ENCODE measurements at places on chromosomes 16 and 17.

DNA sequence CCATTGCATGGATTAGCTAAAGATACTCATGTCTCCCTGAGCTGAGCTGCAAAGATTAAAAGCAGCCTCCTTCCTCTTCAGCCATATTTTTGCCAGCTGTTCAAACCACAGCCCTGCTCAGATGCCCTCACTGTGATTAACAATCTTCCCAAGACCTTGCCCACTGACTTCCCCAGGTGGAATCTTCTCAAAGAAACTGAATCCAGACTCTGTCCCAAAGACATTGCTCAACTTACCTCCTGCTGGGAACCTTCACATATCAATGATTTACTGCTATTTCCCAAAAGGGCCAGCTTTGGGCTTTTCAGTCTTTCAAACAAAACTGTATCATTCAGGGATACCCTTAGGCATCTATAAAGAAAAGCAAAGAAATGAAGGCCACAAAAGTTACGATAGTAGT, 9.2 kb downstream of the C17orf67 start:
- H3K4me3 ChIP-seq = no peak overlapping the region
- no peak overlapping the region for H3K27ac ChIP-seq
- peaks cover 3% of the 10 kb centered on the region for H3K36me3 ChIP-seq
- H3K4me1 ChIP-seq = no peaks in the 10 kb centered on the region

- no peak overlapping the region for H3K4me3 ChIP-seq
- H3K27me3 ChIP-seq = no peaks in the 10 kb centered on the region
- no peak for DNase-seq
- no peaks in the 10 kb centered on the region for H3K4me1 ChIP-seq
These were observed 667 bp downstream of the FSCN2 start for GRCh38 chr17:81528651-81529436.

- no peak overlapping the region for H3K4me3 ChIP-seq
- H3K36me3 ChIP-seq = peaks cover 7% of the 10 kb centered on the region
These were observed 28.2 kb upstream of the DNAI2 start for GRCh38 chr17:74245871-74246270.

GRCh38 chr17:56653877-56654276, 60.4 kb downstream of the NOG start:
- H3K4me3 ChIP-seq = no peak overlapping the region
- no peak overlapping the region for H3K27ac ChIP-seq
- H3K27me3 ChIP-seq = peaks cover 49% of the 10 kb centered on the region
- no peaks in the 10 kb centered on the region for H3K36me3 ChIP-seq
- no peak for DNase-seq
- H3K4me1 ChIP-seq = no peaks in the 10 kb centered on the region

GRCh38 chr17:81821147-81821546, 11.9 kb downstream of the MCRIP1 start:
- H3K4me1 ChIP-seq = peaks cover 4% of the 10 kb centered on the region
- H3K4me3 ChIP-seq = no peak overlapping the region
- no peak for DNase-seq
- peaks cover 3% of the 10 kb centered on the region for H3K36me3 ChIP-seq
- H3K27ac ChIP-seq = no peak overlapping the region
- H3K27me3 ChIP-seq = no peaks in the 10 kb centered on the region

DNA sequence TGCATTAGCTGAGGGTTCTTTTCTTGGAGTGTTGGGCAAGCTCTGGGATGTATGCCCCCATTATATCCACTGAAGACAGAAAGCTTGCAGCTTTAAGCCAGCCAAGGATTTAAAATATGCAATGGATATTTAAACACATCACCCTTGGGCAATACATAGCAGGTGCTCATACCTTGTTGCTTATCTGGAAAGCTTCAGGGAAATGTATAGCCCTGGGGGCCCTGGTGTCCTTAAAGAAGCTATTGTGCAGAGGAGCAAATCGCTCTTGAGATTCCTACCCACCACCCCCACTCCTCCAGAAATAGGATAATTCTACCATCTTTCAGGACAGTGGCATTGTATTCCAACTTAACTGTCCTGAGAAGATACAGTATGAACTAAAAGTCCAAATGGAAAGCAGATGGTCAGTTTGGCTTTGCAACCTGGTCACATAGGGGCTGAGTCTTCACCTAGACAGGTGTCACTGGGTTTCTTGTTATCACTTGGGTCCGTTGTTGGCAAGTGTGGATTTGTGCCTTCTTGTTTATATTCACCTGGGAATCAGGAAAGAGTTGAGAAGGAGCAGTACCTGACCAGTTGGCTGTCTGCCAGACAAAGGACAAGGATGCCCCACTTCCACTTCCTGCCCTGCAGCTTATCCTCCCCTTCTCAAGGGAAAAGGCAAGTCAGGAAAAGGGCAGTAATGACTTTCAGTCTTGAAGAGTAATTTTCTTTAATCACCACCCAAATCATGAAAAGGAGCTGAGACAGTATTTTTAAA, 3.4 kb downstream of the ANKRD40CL start:
- no peak overlapping the region for H3K27ac ChIP-seq
- no peak overlapping the region for H3K4me3 ChIP-seq
- no peaks in the 10 kb centered on the region for H3K36me3 ChIP-seq
- H3K4me1 ChIP-seq = peaks cover 11% of the 10 kb centered on the region
- peaks cover 17% of the 10 kb centered on the region for H3K27me3 ChIP-seq

- H3K36me3 ChIP-seq = no peaks in the 10 kb centered on the region
- no peak overlapping the region for H3K27ac ChIP-seq
- DNase-seq = no peak
- no peaks in the 10 kb centered on the region for H3K4me1 ChIP-seq
- H3K27me3 ChIP-seq = no peaks in the 10 kb centered on the region
- no peak overlapping the region for H3K4me3 ChIP-seq
These were observed 109.8 kb downstream of the ZFHX3 start for GRCh38 chr16:72937916-72938794.

DNA sequence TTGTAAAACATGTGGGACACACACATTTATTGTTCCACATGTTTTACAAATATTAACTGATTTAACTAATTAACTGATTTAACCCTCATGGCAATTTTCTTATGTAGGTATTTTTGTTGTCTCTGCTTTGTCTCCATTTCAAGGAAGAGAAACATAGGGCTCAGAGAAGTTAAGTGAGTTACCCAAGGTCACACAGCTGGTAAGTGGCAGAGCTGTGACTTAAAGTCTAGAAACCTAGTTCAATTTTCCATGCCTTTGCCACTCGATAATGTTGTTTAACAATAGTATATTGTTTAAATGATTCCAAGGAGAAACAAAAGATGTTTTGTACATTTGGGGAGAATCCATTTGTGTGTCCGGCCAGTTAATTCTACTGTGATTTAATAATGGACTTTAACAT, 284.1 kb upstream of the CDH5 start:
- peaks cover 22% of the 10 kb centered on the region for H3K27me3 ChIP-seq
- peaks cover 2% of the 10 kb centered on the region for H3K36me3 ChIP-seq
- DNase-seq = no peak
- no peak overlapping the region for H3K4me3 ChIP-seq
- H3K27ac ChIP-seq = no peak overlapping the region

GRCh38 chr17:76272541-76273444, 7.6 kb downstream of the UBALD2 start:
- DNase-seq = no peak
- peak overlapping the region; percentile 91 for H3K27ac ChIP-seq
- H3K4me1 ChIP-seq = peaks cover 43% of the 10 kb centered on the region
- peak overlapping the region; percentile 71 for H3K4me3 ChIP-seq
- H3K36me3 ChIP-seq = peaks cover 36% of the 10 kb centered on the region

GRCh38 chr17:67035131-67036083, 8.9 kb upstream of the CACNG1 start:
- H3K27me3 ChIP-seq = peaks cover 35% of the 10 kb centered on the region
- H3K27ac ChIP-seq = no peak overlapping the region
- H3K4me1 ChIP-seq = no peaks in the 10 kb centered on the region
- H3K4me3 ChIP-seq = no peak overlapping the region

DNA sequence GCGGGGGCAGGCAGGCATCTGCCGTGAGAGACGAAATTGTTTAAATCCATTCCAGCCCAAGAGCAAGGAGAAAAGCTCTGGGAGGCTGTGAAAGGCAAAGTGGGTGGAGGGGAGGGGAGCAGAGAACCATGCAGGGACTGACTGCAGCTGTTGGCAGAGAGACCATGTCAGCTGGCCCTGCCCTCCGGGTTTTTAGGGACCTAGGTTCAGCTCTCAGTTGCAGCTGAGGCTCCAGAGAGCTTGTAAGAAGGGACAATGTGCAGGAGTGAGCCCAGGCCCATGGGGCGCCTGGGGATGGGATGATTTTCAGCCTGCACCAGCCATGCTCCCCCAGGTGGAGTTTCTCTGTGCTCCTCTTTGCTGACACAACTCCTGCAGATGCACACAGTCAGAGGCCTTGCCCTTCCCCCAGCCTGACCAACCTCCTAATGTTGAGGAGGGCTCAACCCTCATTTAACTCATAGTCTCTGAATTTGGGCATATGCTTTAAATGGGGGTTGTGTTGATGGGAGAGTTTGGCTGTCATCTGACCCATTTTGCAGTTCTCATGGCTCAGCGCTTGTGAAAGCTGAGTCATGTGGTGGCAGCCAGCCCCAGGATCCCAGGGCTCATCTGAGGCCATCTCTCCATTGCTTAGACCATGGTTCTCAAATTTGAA, 70.9 kb downstream of the PLXDC1 start:
- DNase-seq = no peak
- H3K27ac ChIP-seq = no peak overlapping the region
- H3K4me3 ChIP-seq = no peak overlapping the region
- peaks cover 4% of the 10 kb centered on the region for H3K4me1 ChIP-seq
- H3K27me3 ChIP-seq = no peaks in the 10 kb centered on the region

GRCh38 chr17:49969134-49969759, at the start of gene DLX4:
TSS of gene DLX4 (plus strand) at chr17:49969190. CDS start at chr17:49969469, 279 bp downstream.
- no peak for DNase-seq
- H3K36me3 ChIP-seq = peaks cover 11% of the 10 kb centered on the region
- H3K4me3 ChIP-seq = peak within 1 kb of the TSS; percentile 85
- H3K4me1 ChIP-seq = peaks cover 38% of the 10 kb centered on the region
- H3K27ac ChIP-seq = peak within 1 kb of the TSS; percentile 63

GRCh38 chr17:27565874-27566670, 64.9 kb upstream of the LGALS9 start:
- H3K36me3 ChIP-seq = peaks cover 4% of the 10 kb centered on the region
- no peak for DNase-seq
- no peaks in the 10 kb centered on the region for H3K27me3 ChIP-seq
- no peak overlapping the region for H3K27ac ChIP-seq

DNA sequence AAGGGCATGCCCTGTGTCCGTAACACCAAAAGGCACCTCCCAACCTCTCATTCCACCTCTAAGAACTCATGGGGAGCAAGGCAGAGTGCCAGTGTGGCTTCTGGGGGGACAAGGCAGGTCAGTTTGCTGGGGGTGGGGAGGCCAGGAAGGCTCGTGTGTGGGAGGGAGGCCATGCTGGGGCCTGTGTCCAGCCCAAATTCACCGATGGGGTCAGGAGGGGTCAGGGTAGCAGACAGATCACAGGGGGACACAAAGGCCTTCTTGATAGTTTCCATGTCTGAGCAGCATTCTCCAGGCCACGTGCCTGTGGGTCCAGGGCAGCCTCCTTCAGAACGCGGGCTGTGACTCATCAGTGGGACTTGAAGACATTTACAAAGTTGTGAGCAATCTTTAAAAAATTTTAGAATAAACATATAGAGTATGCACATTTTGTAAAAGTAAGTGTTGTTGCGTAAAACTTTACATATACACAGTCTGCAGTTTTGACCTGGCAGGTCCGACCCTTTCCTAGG, 20.9 kb downstream of the SPACA3 start:
- no peak for DNase-seq
- peaks cover 46% of the 10 kb centered on the region for H3K27me3 ChIP-seq
- no peaks in the 10 kb centered on the region for H3K4me1 ChIP-seq
- no peaks in the 10 kb centered on the region for H3K36me3 ChIP-seq
